ENCODE measurements at places on chromosomes 12 and 14. TPM values are rescaled to one million over a fixed set of nuclear protein-coding genes. Genes with fewer than 3 reads are reported as not detected.

GRCh38 chr12:124617615-124618014, 50.2 kb upstream of the NCOR2 start:
- no peak for DNase-seq

DNA sequence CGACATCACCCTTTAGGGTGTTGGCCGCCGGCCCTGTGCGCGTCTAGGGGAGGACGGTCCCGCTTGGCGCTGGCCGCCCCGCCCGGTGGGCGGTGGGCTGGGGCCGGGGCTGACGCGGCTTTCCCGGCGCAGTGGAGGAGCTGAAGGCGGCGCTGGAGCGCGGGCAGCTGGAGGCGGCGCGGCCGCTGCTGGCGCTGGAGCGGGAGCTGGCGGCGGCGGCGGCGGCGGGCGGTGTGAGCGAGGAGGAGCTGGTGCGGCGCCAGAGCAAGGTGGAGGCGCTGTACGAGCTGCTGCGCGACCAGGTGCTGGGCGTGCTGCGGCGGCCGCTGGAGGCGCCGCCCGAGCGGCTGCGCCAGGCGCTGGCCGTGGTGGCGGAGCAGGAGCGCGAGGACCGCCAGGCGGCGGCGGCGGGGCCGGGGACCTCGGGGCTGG, 3.6 kb downstream of the TNFAIP2 start:
- DNase-seq: peak; percentile 80

Gene WNT1
- not detected for total RNA-seq

DNA sequence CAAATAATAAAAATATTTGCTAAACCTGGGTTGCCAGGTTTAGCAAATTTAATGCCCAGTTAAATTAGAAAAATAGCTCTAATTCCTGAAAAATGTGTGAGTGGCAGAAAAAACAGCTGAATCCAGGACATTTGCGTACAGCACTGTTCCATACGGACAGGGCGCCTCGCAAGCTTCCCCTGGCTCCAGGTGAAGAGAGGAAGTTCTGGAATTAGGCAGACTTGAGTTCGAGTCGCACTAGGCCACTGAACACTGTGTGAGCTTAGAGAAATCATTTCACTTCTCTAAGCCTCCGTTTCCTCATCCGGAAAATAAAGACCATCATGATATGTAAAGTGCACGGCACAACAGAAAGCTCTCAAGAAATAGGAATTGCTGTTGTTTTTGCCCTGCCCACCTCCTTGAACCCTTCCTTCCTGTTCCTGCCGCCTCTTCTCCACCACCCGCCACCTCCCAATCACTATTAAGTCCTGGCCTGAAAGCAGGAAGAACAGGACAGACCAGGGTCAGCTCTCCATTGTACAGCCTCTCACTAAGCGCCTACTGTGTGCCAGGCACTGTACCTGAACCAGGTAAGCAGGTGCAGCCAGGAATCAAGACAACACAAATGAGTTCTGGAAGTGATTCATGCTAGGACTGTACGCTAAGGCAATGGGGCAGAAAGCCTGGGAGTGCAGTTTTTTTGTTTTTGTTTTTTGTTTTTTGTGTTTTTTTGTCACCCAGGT, 763 bp upstream of the PHETA1 start:
- DNase-seq: no peak

Measured in posterior vena cava (tissue), 2 donors.